Naive B cell (primary cell): ENCODE measurements at places on chromosomes 7 and 10. TPM values are rescaled to one million over a fixed set of nuclear protein-coding genes. Genes with fewer than 3 reads are reported as not detected.

GRCh38 chr7:81430761-81431160 is 339.1 kb downstream of the HGF start:
- H3K36me3 ChIP-seq, result no peaks in the 10 kb centered on the region
- DNase-seq, result no peak
- no peak overlapping the region for H3K4me3 ChIP-seq
- no peaks in the 10 kb centered on the region for H3K4me1 ChIP-seq

GRCh38 chr7:74598558-74598957 is 59.0 kb upstream of the GTF2I start:
- no peaks in the 10 kb centered on the region for H3K4me1 ChIP-seq
- no peak overlapping the region for H3K4me3 ChIP-seq
- H3K27me3 ChIP-seq, result no peaks in the 10 kb centered on the region
- H3K36me3 ChIP-seq, result no peaks in the 10 kb centered on the region
- DNase-seq, result no peak

- peaks cover 4% of the 10 kb centered on the region for H3K4me1 ChIP-seq
- no peak overlapping the region for H3K4me3 ChIP-seq
- peaks cover 17% of the 10 kb centered on the region for H3K27me3 ChIP-seq
- DNase-seq, result no peak
Observed at GRCh38 chr10:5575482-5576153, 50.9 kb downstream of the CALML3 start.

The ADCYAP1R1 gene
- not detected for polyA plus RNA-seq

The ZNF239 gene
- 1.9 TPM for polyA plus RNA-seq

The OPN4 gene
- not detected for polyA plus RNA-seq

The C10orf67 gene
- not detected for polyA plus RNA-seq
